IPS-NIHi11 (cell line): ENCODE measurements at places on chromosomes 16 and 17.

DNA sequence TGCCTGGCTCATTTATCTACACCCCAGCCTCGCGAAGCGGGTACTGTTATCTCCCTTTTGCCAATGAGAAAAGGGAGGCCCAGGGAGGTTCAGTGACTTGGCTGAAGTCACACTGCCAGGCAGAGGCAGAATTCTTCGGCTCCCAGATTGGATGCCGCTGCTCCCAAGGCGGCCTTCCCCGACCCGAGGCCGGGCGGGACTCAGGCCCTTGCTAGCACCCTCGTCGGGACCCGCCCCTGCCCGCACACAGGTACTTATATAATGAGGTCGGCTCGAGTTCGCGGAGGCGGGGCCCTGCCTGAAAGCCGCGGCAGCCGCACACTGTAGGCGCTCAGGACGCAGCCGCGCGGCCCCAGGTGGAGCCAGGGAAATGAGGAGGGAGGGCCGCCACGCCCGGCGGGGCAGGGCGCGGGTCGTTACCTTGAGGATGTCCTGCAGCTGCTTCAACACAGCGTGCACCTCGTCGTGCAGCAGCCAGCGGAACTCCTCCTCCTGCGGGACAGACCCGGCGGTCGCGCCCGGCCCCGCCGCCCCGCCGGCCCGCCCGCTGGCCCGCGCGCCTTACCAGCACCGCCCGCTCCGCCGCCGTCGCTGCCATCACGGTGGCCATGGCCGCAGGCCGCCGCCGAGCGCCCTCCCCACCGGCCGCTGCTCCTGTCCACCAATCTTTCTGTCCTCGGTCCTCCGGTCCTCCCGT, at the start of gene ROGDI:
ROGDI (minus strand) TSS at position 672 of the 697 bp plus-strand sequence; CDS start at position 610, 62 bp downstream.
- DNase-seq: peak; percentile 89

DNA sequence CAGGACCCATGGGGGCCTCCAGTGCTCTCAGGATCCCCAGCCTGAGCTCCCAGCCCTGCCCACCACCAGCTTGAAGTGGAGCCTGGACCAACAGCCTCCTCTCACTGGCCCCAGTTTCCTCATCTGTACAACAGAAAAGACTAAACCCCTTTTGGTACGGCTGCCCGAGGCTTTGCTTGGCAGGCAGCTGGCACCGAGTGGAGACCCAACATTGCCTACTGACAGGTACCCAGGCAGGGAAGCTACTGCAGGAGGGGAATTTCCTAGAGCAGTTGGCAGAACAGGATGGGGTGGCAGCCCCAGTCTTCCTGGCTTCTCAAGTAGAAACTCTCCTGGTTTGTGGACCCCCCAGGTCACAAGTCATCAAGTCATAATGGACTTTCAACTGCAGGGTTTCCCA, 14.2 kb downstream of the SREBF1 start:
- DNase-seq: no peak

- peak; percentile 66 for DNase-seq
Measured at GRCh38 chr17:78324391-78325075, 35.3 kb downstream of the SOCS3 start.

- no peak for DNase-seq
Measured at GRCh38 chr16:71504901-71505300, 15.8 kb upstream of the ZNF19 start.

DNA sequence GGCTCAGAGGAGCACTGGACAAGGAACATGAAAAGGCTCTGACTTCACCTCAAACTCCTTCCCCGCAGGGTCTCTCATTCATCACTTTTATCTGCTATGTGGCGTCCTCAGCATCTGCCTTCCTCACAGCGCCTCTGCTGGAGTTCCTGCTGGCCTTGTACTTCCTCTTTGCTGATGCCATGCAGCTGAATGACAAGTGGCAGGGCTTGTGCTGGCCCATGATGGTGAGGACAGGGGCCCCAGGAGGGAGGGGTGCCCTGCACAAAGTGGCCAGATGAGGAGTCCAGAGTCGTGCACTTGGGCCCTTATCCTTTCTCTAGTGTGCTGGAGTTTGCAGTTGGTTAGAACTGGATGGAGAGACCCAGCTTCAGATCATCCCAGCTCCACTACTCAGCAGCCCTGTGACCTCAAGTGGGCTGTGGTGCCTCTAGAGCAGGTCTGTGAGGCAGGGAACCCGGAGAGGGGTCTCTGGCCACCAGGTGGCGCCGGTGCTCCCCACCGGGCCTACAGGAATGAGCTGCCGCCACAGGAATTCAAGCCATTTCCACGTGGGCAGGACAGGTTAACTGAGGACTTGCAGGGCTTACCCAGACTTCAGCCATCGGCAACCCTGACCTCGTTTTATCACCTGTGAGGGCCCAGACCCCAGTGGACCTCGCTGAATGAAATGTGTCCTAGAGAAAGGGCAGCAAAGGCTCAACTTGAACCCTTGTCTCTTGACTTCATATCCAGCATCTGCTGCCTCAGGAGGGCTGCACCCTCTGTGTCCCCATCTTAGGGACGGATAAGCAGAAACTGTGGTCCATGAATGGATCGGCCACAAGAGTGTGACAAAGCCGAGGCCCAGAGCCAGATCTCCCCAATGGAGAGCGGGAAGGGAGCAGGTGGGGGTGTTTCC, 4.0 kb downstream of the CMTM3 start:
- DNase-seq: peak; percentile 94

- no peak for DNase-seq
Measured at GRCh38 chr16:27107185-27107592, 40.5 kb downstream of the C16orf82 start.

DNA sequence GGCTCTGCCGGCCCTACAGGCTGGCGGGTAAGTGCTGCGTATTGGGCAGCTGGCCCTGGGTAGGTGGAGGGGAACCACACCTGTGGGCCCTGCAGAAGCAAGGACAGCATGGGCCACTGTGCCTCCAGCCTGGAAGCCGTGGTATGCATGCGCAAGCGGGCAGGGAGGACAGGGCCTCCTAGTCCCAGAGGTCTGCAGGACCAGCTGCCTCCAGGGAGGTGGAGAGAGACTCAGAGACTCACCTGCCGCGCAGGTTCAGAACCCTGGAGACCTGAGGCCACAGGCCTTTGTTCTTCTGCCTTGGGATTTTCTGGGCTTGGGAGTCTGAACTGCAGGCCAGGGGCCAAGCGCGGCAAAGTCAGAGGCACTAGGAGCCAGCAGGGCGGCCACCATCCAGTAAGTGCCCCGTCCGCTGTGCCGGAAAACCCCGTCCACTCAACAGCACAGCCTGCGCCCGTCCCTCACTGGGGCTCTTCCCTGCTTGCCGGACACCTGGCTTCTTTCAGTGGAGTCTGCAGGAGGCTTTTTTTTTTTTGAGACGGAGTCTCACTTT, 8.8 kb upstream of the RAB40C start:
- no peak for DNase-seq

GRCh38 chr16:81797443-81797842, 18.4 kb downstream of the PLCG2 start:
- DNase-seq: no peak

DNA sequence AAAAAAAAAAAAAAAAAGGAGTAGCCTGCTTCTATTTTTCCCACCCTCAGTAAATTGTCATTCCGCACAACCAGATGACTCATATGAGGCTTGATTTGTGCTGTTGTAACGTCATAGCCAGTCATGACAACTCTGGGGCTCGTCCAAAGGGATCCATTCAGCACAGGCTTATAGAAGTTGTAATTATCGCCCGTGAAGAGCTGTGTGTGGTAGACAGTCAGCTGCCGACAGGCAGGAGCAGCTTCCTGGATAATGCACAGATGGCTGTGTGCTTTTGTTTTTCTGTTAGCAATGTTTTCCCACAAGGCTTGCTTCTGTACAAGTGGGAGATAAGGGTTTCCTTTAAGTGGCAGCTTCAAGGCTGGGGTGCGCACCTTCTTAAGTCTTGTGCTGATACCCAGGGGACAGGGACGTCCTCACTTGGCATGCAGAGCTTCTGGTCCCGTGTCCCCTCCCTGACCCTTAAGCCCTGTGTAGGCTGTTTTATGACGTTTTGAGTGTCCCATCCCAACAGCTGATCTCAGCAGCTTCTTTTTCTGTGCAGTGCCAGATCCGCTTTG, 26.0 kb downstream of the SNX29 start:
- DNase-seq: no peak

DNA sequence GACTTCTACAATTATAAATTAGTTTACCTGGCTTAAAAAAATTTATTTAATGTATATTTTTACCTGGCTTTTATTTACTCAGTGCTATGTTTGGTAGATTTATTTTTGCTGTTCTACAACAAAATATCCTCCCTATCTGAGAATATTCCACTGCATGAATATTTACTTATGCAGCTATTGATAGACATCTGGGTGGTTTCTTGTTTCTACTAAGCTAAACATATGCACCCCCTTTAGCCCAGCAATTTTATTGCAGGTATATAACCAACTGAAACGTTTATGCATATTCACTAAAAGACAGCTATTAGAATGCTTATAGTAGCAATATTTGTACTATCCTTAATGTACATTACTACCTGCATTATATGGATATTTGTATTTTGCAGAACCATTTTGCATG, 187.7 kb upstream of the CPHXL start:
- no peak for DNase-seq

- DNase-seq: no peak
Measured at GRCh38 chr17:59733697-59734096, 26.2 kb downstream of the VMP1 start.
